ENCODE measurements at places on chromosomes 5 and 9.

DNA sequence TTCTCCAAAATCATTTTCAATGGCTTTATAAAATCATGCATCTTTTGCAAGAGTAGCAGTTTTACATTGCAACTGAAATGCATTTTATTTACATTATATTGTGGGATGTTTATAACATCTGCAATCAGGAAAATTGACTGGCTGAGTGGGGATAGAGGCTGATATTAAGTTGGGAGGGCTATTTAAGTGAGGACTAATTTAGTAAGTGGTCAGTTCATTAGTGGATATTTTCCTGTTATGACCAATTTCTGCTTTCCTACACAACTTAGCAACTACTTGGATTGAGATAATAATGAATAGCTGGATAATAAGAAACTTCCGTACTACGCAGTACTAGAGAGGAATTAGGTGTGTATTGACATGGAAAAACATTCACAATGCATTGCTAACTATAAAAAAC, 92.9 kb upstream of the SSBP2 start:
- DNase-seq, result no peak

DNA sequence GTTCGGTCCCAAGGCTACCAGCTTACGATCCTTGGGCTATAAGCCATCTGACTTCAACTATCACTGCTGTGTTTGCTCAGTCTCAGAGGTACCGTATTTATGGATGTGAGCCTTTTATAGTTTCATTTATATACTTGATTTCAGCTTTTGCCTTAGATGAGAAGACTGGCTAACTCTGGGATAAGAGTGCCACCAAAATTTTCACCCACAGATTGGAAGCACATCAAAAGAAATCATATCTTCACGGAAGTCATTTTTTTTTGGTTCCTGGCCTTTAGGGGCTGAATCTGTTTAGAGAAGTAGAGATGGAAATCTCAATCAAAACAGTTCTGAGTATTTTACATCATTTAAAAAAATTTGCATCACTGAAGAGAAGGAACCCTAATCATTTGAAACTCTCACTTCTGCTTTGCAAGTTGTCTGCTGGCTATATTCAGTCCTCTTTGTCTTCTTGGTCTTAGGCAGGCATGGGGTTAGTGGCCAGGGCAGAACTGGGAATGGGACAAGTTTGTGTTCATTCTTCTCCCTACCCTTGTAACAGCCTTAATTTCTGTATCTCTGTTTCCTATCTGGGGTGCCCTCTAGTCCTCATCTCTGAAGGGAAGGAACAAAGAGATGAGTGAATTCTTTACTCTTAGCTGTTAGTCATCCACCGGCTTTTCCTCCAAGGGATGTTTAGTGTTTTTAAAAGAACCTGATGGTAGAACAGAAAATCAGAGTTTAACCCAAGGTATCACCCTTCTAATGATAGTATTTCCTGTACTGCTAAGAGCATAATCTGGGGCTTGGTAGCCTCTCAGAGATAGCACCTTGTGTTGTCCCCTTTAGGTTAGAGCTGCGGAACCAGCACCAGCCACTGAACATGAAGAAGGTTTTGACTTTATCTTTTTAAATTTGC, 14.1 kb upstream of the TNFAIP8 start:
- DNase-seq, result no peak

- no peak for DNase-seq
Observed at GRCh38 chr5:79225441-79225840, 10.5 kb upstream of the JMY start.

DNA sequence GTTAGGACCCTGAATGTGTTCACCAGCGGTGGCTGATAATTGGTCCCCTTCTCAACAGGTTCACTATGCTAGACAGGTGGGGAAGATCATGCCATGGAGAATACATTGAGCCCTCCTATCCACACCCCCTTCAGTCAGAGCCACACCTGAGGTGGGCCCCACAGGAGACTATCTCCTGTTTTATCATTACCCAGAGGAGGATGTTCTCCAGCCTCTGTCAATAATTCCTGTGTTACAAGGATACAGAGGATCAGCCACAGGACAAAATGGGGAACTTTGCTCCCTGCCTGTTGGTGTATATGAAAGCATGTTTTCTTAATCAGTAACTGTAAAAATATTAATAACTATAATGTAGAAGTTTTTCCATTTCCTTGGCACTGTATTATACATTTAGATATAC, 25.9 kb downstream of the RAD1 start:
- no peak for DNase-seq

- DNase-seq, result no peak
Observed at GRCh38 chr5:154214371-154215106, 24.0 kb downstream of the GALNT10 start.

DNA sequence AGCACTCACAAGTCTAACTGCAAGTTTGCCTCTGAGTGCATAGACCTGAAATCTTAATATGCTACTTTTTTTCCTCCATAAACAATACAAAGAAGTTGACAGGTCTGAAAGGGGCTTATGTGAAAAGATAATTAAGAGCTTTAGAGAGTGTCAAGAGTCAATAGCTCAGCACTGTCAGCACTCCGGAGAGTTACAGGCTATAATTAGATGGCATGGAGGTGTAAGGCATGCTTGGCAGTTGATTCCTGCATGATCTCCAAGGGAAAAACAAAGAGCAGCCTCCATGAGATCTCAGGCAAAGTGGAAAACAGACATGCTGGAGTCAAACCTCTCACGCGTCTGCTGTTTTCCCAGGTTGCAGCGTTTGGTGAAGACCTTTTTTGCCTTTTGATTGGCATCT, 468.7 kb downstream of the TLE4 start:
- DNase-seq, result no peak

DNA sequence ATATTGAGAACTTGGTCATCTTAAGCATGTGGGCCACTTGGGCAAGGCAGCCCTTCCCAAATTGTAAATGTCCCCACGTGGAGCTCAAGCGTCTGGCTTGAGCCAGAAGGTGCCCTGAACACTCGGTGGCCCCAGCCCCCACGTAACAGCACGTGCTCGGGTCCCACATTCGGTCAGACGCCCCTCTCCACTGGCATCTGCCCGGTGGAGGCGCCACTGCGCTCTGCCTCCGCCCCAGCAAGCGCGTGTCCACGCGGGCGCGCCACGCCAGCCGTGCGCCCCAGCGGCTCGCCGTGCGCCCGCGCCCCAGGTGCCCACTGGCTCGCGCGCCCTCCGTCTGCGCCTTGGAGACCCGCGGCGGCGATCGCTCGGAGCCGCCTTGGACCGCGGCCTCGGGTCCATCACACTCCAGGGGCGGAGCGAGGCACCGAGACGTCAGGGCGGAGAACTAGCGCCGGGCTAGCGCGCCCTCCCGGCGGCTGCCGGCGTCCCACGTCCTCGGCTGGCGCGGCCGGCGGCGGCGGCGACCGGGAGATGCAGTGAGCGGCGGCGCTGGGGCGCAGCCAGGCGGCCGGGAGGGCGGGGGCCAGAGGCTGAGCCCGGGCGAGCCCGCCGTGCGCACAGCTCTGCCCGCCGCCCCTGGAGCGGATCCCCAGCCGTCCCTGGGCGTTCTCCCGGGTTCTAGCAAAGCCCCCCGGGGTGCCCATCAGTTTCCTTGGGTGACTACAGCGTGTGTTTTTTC, at the start of gene PALM2AKAP2:
Gene PALM2AKAP2 (plus strand): TSS at position 488 of the 742 bp plus-strand sequence. CDS start 291 bp downstream, outside the sequence.
- DNase-seq, result no peak

DNA sequence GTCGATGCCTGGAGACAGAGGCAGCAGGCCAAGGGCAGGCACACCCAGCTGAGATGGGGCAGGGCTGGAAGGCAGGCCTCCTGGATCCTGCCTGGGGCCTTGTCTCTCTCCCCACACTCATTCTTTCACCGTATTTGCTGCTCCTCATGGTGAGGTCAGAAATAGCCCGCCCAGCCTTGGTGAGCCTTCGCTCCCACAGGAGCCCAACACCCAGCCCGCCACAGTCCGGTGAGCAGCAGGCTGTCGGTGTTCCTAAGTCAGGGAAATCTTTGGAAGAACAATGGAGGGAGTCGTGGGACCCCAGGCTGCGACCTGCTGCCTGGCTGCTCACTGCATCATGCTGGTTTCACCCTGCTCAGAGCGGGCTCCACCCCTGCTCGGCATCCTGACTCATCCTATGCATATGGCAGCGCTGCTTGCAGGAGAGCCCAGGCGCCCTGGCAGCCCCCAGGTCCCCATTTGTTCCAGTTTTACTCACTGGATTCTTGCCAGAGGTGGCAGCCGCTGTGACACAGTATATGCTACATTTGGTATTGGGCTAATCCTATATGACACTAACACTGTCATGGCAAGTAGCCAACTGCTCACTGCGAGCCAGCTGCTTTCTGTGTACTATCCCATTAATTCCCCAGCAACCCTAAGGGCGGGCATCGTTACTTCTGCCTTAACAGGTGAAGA, 53.2 kb upstream of the NCS1 start:
- DNase-seq, result no peak

DNA sequence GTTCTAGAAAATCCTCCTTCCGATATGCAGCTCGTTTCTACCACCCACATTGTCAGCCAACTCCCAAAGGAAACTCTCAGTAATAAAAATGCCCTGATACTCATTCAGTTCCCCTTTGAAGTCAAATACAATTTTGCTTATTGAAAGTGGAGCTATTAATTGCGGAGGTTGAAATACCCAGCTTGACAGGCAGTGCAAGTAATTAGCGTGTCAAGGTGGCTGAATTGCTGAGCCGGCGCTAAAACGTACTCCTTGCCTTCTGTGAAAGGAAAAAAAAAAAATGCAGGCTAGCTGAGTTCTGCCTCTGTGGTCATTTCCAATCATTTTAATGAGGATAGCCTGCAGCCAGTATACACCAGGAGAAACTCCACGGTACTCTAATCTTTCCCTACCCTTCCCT, 165.5 kb downstream of the RORB start:
- DNase-seq, result no peak

DNA sequence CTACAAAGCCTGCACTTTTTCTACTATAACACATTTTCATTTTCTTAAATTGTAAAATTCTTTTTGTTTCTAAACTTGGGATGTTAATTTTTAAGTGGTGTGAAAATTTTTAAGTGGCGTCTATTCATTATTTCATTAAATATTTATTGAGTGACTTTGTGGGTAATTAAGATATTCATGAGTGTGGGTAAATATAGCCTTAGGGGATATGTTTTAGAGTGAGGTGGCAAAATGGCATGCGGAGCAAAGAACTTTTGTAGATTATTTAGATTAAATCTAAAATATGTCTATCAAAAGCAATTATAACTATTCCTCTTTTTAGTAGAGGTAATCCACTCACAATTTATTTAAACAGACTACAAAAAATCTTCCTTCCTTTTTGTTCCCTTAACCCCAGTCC, 188.4 kb downstream of the PCSK1 start:
- no peak for DNase-seq

DNA sequence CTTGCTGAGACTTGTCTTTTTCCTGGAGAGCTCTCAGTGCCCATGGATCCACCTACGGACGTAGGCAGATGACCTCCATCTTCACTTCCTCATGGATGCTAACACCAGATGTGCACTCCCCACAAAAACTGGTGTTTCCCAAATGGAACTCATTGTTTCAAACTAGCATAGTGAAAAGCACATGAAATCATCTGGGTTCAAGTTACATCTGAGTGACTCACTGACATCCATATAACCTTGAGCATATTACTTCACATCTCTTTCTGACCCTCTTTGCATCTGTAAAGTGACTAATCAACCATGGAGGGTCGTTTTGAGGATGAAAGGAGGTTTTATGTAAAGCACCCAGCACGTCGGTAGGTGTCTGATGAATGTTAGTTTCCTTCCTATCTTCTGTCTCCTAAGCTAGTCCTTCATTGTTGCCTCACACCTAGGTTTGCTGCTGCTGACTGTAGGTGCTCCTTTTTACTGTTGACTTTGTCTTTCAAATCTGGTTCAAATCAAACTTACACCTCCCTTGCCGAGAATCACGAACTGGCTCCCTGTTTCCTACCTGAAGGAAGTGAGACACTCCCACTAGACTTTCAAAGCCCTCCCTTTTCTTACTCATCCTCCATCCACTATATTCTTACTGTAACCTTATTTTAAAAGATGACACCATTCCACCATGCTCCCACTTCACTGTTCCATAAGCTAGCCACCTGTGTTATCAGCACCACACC, 10.3 kb downstream of the OCLN start:
- DNase-seq, result no peak

GRCh38 chr9:116713271-116713670, 26.2 kb downstream of the TRIM32 start:
- no peak for DNase-seq

DNA sequence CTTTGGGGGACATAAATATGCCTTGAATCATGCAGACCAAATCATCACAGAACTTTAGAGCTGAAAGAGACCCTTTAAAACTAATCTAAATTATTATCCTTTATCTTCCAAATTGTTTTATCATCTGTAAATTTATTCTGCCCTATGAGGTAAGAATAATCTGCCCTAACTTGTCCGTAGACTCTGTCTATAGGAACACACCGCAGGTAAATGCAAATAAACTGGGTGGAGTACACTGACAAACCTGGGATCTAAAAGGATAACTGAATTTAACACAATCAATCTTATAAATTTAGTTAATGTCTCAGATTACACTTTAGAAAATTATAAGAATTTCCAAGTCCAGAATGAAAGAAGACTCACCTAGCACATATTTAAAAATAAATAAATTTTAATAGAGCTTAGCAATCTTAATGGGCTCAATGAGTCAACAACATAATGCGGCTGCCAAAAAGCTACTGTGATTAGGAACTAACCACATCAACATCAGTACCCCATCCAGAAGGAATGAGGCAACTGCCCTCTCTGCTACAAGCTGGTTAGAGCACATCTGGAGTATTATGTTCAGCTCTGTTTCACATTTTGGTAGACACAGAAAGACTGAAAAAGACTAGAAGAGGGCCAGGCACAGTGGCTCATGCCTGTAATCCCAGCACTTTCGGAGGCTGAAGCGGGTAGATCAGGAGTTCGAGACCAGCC, 5.6 kb downstream of the MEGF9 start:
- DNase-seq, result no peak

- no peak for DNase-seq
Observed at GRCh38 chr9:137305060-137305797, 3.2 kb upstream of the NRARP start.

GRCh38 chr9:117030254-117030768, 343.2 kb downstream of the TRIM32 start:
- no peak for DNase-seq

- DNase-seq, result peak; percentile 28
Observed at GRCh38 chr5:76292620-76293322, 110.3 kb upstream of the IQGAP2 start.

DNA sequence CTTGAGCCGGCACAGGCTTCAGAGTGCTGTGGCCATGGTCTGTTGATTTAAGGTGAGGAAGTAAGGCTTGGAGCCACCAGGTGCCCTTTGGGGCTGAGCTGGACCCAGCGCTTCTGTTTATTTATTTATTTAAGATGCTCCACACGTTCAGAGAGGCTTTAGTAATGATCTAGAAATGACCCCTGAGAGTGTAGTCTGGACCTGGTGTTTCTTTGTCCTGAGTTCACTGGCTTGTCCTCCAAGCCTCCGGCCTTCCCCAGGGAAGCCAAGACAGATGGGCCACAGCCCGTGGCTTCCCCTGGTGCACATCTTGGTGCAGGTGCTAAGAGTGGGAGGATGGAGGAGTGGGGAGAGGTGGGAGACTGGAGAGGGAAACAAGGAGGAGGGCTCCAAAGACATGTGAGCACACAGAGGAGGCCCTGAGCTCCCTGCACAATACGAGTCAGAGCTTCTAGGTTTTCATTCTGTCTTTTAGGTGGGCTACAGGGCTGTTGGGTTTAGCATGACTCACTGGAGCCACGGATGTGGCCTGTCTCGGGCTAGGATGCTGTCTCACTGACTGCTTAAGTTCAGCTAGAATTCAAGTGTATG, 56.9 kb downstream of the AHRR start:
- no peak for DNase-seq

GRCh38 chr9:98484162-98484561, 224.6 kb downstream of the GABBR2 start:
- no peak for DNase-seq

Data from GM19239 (cell line).